CD4-positive, alpha-beta T cell (primary cell): ENCODE measurements at places on chromosomes 16 and 17.

DNA sequence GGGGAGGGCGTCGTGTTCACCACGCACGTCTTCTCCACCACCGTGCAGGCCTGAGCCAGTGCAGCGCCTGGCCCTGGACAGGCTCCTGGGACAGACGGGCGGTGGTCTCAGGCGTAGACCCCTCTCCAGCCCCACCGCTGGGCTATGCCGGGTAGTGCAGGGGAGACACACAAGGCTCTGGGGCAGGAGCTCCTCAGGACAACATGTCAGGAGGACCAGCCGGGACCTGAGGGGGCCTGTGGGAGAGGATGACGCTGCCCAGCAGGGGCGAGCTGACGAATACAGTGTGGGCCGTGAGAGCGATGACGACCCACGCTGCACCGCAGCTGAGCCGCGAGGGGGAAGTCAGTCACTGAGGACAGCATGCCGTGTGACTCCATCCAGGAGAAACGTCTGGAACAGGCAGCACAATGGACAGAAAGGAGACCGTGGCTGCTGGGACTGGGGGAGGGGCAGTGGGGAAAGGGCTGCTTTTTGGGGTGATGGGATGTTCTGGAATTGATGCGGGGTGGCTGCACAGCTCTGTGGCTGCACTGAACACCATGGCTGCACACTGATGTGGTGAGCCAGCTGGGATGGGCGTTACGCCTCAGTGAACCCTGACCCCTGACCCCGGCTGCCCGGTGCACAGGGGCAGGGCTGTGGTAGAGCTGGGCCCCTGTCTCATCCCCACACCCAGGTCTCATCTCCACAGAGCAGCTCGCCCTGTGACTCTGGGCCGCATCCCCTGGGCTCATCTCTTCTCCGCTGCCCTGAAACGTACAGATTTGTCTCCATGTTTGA lies 20.2 kb downstream of the DNASE1 start:
- DNase-seq: no peak

DNA sequence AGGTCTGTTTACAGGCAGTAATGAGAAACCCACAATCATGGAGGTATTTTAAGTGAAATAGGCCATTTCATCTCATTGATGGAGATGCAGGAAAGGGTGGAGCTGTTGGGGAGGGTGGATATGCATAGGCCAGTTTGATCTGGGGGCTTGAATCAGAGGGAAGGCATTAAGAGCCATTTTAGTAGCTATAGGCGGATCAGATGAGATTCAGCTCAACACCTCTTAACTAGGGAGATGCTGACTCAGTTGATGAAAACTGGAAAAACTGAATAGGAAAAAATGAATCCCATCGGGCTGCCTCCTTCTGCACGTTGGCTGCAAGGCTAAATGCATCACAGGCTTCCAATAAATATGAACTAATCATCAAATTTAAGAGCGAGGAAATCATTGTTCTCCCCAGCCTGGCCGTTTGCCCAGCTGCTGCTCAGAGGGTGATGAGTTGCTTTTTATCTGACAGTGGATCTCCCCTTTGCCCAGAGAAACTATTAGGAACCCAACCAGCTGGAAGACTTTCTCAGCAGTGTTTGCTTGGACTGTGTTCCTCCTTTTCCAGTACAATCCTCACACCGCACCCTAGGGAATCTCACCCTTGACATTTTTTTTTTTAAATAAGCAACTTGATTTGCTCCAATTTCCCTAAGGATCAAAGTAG lies 149.6 kb downstream of the SOX9 start:
- no peak for DNase-seq

- no peak for DNase-seq
Measured at GRCh38 chr17:49519781-49520180, 24.7 kb downstream of the NGFR start.

DNA sequence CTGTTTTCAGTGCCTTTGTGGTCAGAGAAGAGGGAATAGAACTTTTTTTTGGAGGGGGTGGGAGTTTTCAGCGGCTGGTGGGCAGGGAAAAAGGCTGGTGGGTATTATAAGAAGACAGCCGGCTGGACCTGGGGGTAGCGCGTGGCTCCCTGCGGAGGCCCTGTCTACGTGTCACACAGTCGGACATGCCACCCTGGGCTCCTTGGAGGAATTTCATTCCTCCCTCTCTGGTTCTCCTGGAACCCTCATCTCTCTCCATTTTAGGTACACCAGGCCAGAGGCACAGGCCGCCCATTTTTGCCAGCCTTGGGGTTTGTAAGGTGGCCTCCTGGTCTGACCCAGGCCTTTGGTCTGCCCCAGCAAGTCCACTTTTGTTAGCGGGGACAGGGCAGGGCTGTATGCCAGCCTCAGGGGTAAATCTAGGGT lies 908 bp downstream of the FKBP10 start:
- DNase-seq: no peak

DNA sequence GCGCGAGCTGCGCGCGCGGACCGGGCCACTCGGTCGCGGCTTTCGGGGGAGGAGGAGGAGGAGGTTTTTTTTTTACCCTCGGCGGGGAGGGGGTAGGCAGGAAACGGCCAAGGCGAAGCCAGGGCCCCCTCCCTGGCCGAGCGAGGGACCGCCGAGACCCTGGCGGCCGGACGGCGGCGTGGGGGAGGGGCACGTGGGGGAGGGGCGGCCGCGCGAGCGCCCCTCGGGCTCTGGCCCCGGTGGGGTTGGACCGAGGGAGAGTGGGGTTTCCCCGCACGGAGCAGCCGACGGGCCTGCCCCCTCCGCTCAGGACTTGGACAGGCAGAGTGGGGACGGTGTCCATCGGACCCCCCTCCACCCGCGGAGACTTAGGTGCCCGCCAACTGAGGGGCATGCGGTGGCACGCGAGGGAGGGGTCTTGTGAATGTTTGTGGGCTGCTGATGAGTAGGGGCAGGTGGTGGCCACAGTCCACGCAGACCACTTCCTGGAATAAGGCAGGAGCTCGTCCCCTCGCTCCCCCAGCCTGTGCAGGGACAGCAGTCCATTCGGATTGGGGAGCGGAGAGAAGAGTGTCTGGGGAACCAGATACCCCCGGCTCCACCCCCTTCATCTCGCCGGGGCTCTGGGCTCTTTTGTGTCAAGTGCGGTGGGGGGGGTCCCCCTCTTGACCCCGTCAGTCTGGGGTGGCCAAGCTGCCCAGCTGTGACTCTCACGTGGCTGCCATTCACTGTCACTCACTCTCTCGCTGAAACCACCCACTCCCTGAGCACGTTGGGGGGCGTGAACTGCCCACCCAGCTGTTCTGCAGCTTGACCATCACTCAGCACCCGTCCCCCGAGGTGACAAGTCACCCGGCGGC lies 3.0 kb upstream of the CHD3 start:
- peak; percentile 16 for DNase-seq

DNA sequence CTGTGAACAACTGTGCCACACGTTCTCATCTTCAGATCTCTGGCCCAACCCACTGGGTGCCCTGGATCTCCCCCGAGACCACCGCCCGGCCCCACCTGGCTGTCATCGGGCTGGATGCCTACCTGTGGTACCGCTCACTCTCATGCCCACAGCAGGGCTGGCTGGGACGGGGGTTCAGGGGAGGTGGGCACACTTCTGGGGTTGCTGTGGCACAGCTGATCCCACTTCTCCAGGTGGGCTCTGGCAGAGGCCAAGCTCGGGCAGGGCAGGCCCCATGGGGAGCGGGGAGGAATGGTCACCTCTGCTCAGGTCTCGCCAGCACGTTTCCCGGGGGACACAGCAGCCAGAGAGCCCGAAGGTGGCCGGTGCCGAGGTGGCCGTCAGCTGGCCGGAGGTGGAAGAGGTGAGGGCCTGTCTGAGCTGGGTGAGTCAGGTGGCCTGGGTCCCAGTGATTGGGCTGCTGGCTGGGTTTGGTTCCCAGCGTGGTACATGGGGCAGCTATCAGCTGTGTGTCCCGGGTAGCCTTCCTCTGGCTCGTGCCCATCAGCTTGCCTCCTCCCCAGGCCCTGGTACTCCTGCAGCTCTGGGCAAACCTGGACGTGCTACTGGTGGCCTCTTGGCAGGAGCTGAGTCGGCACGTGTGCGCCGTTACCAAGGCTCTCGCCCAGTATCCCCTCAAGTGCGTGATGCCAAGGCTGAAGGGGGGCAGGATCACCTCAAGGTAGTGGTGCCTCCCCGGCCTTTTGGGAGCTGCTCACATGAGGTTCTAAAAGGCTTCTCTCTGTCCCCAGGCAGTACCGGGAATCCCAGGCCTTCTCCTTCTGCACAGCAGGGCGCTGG lies 2.3 kb upstream of the MRPS34 start:
- no peak for DNase-seq

- peak; percentile 92 for DNase-seq
Measured at GRCh38 chr17:63848834-63849689, 6.6 kb upstream of the SMARCD2 start.

GRCh38 chr17:11285946-11286345 lies 44.9 kb downstream of the SHISA6 start:
- no peak for DNase-seq

DNA sequence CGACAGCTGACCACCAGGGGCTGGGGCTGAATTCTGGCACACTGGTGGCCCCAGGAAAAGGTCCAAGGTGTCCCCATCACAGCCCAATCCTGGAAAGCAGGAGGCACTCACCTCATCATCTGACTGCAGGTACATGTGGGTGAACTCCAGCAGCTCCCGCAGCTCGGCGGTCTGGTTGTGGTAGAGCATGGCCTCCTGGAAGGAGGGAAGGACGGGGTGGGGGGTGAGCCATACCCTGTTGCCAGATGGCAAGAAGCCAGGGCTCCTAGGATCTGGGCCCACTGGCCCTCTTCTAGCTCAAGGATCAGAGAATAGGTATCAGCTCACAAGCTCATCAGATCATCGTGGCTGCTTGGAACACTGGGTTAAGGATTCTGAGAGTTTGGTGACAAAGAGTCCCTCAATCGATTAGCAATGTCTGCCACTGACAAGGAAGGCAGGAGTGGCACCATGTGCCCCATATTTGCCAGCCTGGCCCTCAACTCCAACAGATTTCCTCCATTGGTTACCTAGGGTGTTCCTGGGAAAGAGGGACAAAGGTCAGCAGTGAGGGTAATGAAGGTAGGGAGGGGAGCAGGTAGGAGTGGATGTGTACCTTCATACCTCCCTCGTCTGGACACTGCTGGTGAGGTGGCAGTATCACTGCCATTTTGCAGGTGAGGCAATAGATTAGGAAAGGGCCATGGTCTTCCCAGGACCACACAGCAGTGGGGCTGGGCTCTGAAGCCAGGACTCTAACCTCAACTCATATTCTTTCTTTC lies 4.9 kb downstream of the P3H4 start:
- DNase-seq: no peak

- no peak for DNase-seq
Measured at GRCh38 chr16:88130016-88130415, 178.8 kb downstream of the BANP start.

GRCh38 chr16:10902999-10903398 lies 26.0 kb downstream of the CIITA start:
- DNase-seq: no peak

GRCh38 chr16:1300664-1301476 lies 8.6 kb upstream of the UBE2I start:
- DNase-seq: peak; percentile 62

GRCh38 chr17:3772764-3773163 lies 28.2 kb downstream of the ITGAE start:
- no peak for DNase-seq

DNA sequence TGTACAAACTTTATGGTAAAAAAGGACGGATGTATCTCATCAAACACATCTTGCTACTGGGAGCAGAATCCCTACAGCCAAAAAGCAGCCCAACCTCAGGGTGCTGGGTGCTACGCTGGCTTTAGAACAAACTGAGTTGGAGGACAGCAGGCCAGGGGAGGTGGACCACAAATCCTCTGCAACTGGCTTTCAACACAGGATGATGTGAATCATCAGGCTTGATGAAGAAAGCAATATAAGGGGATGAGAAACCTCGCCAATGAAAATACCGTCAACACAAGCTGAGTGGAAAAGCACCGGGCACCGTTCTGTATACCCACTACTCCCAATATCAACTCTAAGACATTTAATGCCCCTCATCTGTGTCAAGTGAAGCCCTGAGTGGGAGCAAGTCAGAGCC lies 14.3 kb downstream of the HBQ1 start:
- DNase-seq: no peak

- no peak for DNase-seq
Measured at GRCh38 chr16:80038566-80038965, 438.0 kb upstream of the MAF start.

- no peak for DNase-seq
Measured at GRCh38 chr16:1690810-1691209, 12.7 kb downstream of the JPT2 start.

DNA sequence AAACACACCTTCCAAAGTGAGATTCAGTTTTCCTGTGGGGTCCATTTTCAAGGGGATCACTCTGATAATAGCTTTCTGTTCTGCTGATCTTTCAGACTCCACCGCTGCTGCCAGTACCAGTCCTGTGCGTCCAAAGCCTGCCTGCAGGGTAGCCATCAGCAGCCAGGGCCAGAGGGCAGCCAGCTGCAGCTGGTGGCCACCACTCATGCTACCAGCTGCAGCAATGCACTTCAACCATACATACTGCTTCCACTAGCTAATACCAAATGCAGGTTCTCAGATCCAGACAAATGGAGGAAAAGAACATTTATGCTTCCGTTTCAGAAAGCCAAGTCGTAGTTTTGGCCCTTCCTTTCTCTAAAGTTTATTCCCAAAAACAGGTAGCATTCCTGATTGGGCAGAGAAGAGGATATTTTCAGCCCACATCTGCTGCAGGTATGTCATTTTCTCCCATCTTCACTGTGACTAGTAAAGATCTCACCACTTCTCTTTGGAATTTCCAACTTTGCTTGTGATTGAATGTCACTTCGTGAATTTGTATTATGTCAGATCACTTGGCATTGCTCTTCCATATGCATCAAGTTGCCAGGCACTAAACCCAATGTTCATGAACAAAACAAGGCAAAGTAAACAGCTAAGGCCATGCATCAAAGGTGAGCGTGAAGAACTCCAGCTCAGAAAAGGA lies 1.8 kb downstream of the RNF43 start:
- no peak for DNase-seq

DNA sequence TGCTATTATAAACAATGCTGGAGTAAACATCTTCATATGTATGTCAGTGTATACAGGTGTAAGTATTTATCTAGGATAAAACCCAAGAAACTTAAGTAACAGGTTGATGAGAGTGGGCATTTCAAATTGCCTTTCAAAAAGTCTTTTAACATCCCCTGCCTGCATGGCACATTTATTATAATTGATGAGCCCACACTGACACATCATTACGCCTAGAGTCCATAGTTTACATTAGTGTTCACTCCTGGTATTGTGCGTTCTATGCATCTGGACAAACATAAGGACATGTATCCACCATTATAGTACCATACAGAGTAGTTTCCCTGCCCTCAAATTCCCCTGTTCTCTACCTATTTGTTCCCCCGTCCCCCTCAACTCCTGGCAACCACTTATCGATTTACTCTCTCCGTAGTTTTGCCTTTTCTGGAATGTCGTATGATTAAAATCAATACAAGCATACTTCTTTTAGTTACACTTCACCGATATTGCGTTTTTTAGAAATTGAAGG lies 53.7 kb downstream of the NACA2 start:
- no peak for DNase-seq
